Activated T-helper 17 cell treated with anti-CD3 and anti-CD28 coated beads, Interleukin-2, amount 50 U/mL, for 72 hours (primary cell): ENCODE measurements at places on chromosomes 13 and 19. TPM values are rescaled to one million over a fixed set of nuclear protein-coding genes. Genes with fewer than 3 reads are reported as not detected.

- ATAC-seq, result no peak
These were observed 1785.8 kb upstream of the PCDH20 start for GRCh38 chr13:63201493-63201892.

The ACP7 gene
- total RNA-seq, result not detected

- no peak for ATAC-seq
These were observed 4.0 kb upstream of the PNMA8B start for GRCh38 chr19:46499692-46500091.

The SPTBN4 gene
- total RNA-seq, result 1.4 TPM

- no peak for ATAC-seq
These were observed 363 bp downstream of the SPIB start for GRCh38 chr19:50419022-50419579.

- no peak for ATAC-seq
These were observed 59.4 kb downstream of the ZAR1L start for GRCh38 chr13:32255724-32256109.

DNA sequence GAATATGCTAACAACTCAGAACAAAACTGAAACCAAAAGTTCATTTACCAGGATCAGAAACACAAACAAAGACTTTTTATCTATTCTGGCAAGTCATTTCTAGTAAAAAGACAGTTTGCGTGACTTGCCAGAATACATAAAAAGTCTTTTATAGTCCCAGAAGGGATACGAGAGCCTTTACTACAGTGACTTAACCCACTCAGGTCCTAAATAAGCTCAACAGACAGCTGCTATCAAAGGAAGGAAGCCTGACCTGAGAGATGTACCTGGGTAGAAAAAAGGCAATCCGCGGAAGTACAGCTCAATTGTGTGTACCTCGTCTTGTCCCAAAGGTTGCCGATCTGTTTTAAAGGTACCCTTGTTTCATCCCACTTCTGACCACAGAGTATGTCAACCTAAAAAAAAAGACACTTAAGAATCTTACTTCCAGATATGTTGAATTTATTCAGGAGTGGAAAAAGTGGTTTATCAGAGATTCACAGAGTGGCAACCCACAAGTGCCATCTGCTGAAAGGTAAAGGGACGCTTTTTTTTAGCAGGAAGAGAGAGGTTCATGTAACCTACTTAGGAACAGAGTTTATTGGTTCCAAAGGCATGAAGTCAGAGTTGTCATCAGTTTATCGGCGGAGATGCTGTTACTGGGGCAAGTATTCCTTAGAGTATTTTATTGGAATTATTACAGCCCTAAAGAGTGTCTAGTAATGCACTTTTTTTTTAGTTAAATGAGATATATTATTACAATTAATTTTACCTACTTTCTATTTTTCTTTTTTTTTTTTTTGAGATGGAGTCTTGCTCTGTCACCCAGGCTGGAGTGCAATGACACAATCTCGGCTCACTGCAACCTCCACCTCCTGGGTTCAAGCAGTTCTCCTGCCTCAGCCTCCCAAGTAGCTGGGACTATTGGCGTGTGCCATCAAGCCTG, 69.7 kb upstream of the C1QTNF9B start:
- ATAC-seq, result peak; percentile 80

DNA sequence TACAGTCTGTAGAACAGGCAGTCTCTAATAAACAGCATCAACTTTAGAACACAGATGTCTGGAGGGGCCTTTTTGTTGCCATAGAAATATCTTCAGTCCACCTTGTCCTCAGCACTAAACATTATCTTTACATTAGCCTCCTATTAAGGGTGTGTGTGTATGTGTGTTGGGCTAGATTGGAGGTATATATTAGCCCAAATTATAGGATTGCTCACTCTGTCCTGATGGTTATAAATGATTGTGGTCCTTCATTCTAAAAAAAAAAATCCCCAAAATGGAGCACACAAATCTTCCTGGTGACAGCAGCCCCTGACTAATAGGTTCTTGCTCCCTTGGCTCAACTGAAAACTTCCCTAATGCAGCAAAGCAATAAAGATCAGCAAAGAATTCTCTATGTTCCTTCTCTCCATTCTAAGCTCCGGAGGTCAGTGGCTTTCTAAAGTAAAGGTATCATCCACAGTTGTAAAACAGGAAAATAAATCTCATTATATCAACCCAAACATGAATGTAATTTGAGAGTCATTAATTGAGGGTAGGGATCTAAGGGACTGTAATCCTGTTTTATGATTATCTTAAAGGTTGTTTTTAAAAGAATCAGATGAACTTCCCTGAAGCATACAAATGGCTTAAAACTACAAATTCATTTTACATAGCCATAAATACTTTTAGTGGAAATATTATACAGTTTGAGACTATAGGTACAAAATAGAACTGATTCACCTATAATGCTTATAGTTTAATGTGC, 232.7 kb downstream of the KLF12 start:
- no peak for ATAC-seq

DNA sequence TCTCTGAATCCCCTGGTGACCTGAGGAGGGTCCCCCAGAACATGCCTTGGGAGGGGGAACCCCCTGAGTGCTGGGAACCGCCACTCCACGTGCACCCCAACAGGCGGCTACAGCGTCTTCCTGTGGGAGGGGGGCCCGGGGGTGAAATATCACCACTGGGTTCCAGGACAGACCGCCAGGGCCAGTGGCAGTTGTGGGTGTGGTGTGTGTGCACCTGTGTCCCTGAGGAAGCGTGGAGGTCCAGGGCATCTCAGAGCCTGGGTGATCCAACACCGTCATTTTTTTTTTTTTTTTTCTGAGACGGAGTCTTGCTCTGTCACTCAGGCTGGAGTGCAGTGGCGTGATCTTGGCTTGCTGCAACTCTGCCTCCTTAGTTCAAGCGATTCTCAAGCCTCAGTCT, 4.2 kb downstream of the ADGRE5 start:
- ATAC-seq, result no peak

DNA sequence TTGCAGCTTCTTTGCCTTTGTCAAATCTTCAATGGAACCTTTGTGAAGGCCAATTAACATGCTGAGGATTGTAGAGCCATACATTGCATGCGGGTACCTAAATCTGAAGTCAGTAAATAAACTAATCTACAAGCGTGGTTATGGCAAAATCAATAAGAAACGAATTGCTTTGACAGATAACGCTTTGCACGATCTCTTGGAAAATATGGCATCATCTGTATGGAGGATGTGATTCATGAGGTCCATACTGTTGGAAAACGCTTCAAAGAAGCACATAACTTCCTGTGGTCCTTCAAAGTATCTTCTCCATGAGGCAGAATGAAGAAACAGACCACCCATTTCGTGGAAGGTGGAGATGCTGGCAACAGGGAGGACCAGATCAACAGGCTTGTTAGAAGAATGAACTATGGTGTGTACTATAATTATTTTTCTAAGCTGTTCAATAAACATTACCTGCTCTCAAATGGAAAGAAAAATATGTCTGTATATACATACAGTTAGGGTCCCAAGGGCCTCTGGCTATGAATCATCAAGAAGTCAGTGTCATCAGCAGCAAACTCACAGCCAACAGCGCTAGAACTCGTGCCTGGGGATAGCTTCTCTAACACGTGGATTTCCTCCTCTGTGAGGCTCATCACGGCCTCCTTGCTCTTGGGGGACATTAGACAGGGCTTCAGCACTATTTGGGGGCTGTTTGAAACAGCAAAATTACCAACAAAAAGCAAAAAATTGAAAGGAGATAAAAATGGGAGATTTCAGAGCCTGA, 2.9 kb upstream of the CD70 start:
- ATAC-seq, result no peak
